Right renal cortex interstitium (tissue), 3 donors: ENCODE measurements at places on chromosomes 11 and 22.

DNA sequence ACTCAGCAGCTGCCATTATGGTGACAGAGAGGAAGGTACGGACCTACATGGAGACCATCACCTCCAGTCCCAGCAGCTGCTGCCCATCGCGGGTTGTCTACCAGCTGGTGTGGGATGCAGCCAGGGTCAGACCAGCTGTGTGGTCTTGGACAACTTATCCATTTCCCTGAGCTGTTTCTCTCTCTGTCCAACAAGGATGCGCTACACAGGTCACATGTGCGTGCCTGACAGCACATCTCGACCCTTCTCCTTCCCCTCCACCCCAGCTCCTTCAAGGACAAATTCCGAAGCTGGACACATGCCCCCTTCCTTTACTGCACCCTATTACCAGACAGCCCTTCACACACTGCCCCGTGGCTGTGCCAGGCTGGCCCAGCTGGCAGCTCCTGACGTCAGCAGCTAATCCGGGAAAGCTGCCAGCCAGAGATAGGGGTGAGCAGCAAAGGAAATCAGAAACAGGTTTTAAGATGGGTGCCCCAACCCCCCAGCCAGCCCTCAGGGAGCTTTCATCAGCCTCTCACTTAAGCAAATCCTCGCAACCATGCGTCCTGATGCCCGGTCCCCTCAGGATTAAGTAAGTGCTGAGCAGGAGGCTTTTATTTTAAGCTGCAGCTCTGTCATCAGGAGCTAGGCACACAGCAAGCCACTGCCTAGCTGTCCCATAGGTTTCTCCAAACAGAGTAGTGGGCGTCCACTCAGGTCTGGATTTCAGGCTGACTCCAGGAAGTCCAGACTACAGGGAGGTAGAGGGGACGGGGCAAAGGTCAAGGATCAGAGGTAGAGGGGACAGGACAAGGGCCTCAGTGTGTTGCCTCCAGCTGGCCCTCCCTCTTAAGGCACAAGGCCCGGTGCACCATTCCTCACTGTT, 20.3 kb downstream of the TEF start:
- no peak for DNase-seq

GRCh38 chr11:24963852-24964251, 467.0 kb downstream of the LUZP2 start:
- no peak for DNase-seq

DNA sequence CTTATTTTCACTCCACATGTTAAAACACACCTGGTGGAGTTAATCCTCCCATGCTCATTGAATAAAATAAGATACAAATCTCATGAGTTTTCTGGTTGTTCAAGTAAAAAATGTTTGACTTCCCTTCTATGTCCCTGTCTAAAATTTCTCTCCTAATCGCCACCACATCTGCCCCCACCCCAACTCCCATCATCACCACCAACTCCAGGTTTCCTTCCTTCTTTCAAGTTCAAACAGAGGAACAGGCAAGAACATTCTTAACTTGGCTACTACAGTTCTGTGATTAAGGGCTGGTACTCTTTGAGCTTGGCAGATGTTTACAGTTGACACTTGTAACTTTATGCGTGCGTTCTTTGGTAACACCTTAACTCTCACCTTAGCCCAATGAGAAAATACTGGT, 9.1 kb upstream of the PSMA1 start:
- no peak for DNase-seq

- DNase-seq = no peak
Measured at GRCh38 chr11:16685914-16686313, 52.5 kb upstream of the C11orf58 start.

GRCh38 chr11:131886201-131886600, 515.8 kb downstream of the NTM start:
- no peak for DNase-seq
